Sciatic nerve (tissue), 2 donors: ENCODE measurements at places on chromosomes 11 and 22.

GRCh38 chr11:12824281-12825041 lies 150.2 kb downstream of the TEAD1 start:
- DNase-seq, result no peak

DNA sequence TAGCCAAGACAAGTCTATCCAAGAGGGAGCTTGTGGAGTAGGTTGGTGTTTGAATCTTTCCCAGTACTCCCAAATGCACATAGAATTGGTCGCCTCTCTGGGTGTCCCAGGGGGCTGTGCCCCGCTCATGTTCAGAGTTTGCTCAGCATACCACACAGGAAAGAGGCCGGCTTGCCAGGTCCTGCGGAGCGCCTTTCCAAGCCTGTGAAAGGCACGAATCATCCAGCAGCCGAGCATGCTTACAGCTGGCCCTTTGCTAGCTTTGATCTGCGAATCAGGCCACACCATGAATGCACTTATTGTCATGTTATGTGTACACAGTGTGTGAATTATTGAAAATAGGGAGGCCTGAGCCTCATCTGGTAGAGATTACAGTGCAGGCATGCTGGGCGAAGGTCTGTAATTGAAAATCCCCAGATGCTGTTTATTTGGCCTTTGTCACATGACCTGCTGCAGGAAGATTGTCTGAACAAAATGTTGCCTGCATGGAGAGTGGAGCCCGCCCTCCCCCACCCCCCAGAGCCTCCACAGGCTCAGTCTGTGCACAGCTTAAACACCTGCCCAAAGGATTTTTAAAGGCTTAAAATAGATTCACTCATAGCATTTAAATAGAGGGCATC lies 163.3 kb upstream of the RASSF10 start:
- DNase-seq, result peak; percentile 69

- DNase-seq, result no peak
These were observed 72.9 kb downstream of the CTTN start for GRCh38 chr11:70471254-70471653.

- DNase-seq, result no peak
These were observed 43.3 kb downstream of the CYB5R2 start for GRCh38 chr11:7630002-7630401.

DNA sequence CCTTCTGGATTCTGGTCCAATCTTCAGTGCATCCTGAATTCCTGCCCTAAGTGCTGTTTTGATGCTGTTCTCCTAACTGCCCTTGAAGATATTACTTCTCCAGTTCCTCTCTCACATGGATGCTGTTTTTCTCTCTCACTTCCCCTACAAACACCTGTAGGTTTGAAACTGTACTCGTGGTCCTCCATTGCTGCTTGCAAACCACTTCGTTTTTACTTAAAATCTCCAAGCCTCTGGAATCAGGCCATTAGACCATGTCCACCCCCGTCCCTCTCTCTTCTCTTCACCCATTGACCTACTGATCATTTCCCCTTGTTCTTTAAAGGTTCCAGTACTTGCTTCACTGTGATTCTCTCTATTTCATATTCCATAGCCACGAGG lies 988.1 kb downstream of the NTM start:
- no peak for DNase-seq

GRCh38 chr22:37482244-37482643 lies 3.9 kb downstream of the MFNG start:
- no peak for DNase-seq

GRCh38 chr11:1534682-1535081 lies 37.4 kb downstream of the DUSP8 start:
- no peak for DNase-seq

- DNase-seq, result no peak
These were observed 174.7 kb downstream of the RRAS2 start for GRCh38 chr11:14184028-14184940.

DNA sequence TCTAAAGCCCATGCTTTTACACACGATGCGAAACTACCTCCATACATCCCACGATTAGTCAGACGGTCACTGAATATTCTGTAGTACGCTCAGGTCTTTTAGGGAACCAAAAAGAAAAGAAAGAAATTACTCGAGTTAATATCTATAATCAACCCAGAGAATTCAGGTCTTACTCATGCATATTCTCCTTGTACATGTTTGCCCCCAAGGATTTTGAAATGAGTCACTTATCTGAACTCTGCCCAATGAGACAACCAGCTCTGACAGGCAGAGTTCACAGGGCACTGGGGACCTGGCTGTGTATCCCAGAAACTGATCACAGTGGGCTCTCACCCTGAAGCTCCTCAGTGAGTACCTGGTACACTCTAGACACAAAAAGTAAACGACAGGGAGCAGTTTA lies 29.2 kb downstream of the RASSF10 start:
- DNase-seq, result no peak

GRCh38 chr11:65184146-65184545 lies 2.4 kb downstream of the CAPN1 start:
- peak; percentile 58 for DNase-seq

DNA sequence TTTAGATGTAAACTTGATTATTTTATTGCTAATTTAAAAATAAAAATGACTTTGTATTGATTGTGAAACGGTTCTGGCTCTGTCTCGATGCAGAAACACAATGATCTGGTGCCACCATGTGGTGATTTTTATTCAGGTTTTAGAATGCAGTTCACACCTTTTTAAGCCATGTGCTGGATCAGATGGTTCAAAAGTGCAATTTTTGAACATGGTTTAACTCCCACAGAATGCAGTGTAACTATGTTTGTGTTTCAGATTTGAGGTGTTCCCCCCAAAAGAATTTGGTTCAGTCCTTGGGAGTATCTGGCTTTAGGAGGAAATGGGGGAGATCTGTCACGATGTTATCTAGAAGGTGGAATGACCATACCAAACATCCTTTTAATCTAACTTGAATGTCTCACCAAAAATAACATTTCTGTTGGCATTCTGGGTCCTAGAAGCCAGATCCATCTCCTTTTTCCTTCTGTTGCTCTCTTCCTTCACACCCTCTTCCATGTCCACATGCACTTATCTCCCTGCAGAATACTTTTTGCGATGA lies 7.9 kb downstream of the MRPL16 start:
- DNase-seq, result no peak

- no peak for DNase-seq
These were observed 190.7 kb upstream of the NCAM1 start for GRCh38 chr11:112770487-112770886.

DNA sequence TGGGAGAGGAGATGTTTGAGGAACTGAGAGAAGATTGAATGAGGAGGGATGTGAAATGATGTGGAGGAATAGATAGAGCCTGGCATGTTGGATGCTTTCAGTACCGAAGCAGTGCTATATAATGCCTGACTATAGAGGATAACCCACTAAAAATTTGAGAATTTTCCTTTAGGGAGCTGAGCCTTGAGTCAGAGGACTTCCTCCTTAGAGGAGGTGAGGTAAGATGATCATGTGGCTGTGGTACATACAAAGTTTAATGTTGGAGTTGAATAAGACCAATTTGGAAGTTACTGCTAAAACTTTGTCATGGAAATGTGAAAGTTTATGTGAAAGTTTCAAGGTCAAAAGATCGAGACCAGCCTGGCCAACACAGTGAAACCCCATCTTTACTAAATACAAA lies 66.9 kb downstream of the YAP1 start:
- DNase-seq, result no peak

- no peak for DNase-seq
These were observed 72.9 kb downstream of the TIMP3 start for GRCh38 chr22:32874385-32874784.

- DNase-seq, result no peak
These were observed 33.5 kb upstream of the SERPIND1 start for GRCh38 chr22:20740222-20740951.

DNA sequence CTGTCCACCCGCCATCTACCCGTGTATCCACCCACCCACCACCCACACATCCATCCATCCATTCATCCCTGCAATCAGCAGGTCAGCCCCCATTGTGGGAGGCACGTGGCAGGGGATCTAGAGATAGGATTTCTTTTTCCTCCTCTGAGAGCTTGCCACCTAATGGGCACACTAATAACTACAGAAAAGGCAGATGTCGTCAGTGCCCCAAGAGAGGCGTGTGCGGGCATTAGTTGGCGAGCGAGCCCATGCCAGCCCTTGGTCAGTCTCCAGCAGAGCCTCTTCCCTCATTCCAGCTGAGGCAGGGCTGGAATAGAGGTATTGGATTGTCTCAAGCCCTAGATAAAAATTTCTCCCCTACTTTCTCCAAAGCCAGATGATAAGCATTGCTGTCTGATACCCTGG lies 9.7 kb downstream of the USP2 start:
- DNase-seq, result no peak

- no peak for DNase-seq
These were observed 15.2 kb downstream of the SHISAL1 start for GRCh38 chr22:44297470-44298061.

DNA sequence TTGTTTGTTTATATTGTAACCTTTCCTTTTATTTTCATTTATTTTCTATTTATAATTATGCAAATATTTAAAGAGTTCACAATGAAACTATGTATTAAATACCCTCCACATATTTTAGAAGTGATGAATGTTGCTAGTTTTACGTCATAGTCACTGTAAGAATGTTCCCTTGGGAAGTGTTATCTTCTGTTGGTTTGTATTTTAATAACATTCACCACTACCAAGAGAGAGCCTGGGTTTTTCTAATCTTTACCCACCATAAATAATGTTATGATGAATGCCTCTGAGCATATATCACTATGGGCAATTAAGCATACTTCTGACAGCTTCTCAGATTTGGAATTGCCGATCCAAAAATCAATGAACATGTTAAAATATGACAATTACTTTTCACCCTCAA lies 80.7 kb downstream of the GGT1 start:
- no peak for DNase-seq

DNA sequence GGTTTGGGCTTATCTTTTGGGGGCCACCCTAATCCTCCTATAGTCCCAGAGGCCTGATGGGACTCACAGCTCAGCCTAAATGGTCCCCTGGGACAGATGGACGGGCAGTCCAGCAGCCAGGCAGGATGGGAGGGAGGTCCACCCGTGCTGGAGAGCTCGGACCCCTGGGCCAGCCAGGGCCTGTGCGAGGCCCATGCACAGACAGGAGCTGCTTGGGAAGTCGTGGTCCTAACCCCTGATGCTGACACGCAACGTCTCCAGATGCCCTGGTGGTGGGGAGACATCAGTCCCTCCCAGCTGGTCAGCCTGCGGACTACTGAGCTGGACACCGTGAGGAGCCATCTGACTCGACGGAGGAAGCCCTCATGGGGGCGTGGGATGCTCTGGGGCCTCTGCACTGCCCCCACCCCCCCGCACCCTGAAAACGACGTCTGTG lies 31.2 kb upstream of the MUC5AC start:
- DNase-seq, result no peak

DNA sequence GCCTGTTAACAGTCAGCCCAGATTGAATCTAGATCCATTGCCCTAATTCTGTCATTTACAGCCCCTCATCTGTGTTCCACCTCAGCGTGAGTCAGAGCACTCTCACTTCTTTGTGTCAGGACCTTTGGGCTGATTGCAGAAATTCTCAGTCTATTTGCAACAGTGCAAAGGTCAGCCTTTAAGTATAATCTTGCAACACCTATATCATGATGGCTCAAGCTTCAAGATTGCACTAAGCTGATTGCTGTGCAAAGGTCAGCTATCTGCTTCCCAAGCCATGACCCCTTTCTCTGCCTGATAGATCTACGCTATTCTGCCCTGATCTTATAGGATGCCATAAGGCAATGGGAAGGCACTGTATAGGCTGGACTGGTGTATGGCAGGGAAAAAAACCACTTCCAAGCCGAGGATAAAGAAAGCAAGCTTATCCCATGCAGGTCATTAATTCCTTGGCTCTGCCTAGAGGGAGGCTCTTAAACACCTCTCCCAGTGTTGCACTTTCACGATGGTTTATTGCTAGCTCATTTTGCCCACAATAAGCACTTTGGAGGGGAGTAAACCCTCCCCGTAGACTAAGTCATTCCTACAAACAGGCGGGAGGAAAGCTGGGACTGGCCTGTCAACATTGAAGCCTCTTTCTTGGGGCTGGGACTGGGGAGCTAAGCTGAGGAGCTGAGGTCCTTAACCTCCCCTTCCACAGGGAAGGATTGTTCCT lies 100.6 kb downstream of the RRAS2 start:
- DNase-seq, result no peak

DNA sequence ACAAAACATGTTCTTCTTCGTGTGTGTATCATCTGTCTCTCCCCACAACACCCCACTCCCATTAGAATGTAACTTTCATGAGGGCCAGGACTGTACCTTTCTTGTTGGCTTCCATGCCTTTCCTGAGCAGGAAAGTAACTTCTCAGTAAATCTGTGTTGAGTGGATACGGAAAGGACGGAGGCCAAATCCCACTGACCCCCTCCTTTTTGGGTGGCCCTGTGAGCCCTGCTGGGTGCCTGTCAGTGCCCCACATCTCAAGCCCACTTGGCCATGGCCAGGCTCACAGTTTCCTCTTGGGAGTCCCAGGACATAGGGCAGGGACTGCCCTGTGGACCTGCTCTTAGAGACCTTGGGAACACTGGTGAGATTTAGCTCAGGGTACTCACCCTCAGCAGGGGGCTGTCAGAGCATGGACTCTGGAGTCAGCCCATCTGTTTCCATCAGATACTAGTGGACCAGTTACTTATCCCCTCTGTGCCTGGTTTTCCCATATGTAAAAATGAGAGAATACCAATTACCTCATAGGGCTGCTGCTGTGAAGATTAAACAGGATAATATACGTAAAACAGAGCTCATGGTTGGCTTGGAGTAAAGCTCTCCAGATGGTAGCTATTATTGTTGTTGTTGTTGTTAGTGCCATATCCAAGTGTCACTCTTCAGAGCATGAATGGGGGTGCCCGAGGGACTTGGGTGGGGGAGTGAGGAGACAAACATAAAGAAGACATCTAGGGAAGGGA lies 1.0 kb upstream of the C11orf96 start:
- no peak for DNase-seq

DNA sequence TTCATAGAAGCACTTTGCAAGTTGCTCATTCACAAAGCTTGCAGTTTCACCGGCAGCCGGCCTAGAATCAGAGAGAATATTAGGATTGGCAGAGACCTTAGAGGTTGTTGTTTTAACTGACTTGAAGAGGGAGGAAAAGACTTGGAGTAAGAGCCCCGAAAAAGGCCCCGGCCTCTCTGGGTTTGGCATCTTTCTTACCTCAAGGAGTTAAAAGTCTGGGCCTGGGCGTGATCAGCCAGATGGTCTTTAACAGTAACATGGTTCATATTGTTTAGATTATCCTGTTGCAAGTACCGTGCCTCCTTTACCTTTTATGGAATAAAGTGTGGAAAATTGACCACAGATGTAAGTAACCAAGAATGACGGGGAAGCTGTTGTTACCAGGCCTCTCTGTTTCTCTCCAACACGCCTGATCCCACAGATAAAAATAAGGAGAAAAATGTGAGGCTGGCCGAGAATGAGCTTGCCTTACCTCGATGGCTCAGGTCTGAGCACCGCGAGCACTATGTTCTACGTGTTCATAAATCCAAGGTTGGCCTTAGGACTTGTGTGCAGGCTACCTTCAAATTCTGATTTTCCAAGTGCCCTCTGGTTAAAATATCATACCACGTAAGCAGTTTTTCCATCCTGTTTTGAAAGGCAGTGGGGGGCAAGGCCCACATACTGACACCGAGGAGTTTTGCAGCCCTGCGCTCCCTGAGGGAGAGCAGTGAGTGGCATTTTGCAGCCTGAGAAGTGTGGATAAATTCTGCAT lies 56.4 kb downstream of the PARVA start:
- DNase-seq, result no peak

GRCh38 chr11:287821-288477 lies 977 bp upstream of the PGGHG start:
- peak; percentile 64 for DNase-seq
